ENCODE measurements at places on chromosomes 1 and 21.

GRCh38 chr1:177423090-177423489 is 252.3 kb downstream of the BRINP2 start:
- H3K4me3 ChIP-seq = no peak overlapping the region
- H3K27me3 ChIP-seq = no peaks in the 10 kb centered on the region
- no peak overlapping the region for H3K27ac ChIP-seq
- no peaks in the 10 kb centered on the region for H3K36me3 ChIP-seq
- no peak for DNase-seq

DNA sequence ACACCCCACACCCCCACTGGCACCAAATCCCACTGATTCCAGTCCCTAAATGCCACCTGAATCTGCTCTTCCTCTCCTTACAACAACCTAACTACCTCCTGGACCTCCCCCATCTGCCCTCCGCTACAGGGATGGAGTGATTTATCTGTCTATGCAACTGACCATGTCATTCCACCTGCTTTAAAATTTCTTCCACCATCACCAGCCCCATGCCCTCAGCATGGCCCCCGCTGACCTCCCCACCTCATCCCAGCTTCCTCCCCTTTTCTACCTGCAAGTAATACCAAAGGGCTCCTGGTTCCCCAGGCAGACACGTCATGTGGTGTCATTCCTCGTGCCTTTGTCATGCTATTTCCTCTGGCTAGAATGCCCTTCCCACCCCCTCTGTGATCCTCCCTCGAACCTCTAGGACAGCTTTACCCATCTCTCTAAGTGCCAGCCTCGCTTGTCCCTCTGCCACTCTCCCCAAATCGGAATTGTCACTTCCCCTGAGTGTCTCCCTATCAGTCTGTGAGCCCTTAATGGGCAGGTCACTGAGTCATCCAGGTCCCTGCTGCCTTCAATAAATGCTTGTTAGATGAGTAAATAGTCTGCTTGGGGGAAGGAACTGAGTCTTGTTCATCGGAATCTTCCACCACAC is 3.7 kb downstream of the GJB4 start:
- H3K27me3 ChIP-seq = peaks cover 48% of the 10 kb centered on the region
- no peak overlapping the region for H3K4me3 ChIP-seq
- DNase-seq = no peak

GRCh38 chr1:67659229-67659628 is 25.8 kb upstream of the GADD45A start:
- H3K27ac ChIP-seq = no peak overlapping the region
- DNase-seq = no peak
- H3K4me3 ChIP-seq = no peak overlapping the region
- no peaks in the 10 kb centered on the region for H3K27me3 ChIP-seq

- H3K4me3 ChIP-seq = no peak overlapping the region
- DNase-seq = no peak
- peaks cover 27% of the 10 kb centered on the region for H3K27me3 ChIP-seq
- H3K4me1 ChIP-seq = no peaks in the 10 kb centered on the region
Measured at GRCh38 chr1:160149233-160149632, 2.2 kb upstream of the ATP1A4 start.

- no peak for DNase-seq
- no peak overlapping the region for H3K27ac ChIP-seq
- H3K4me3 ChIP-seq = no peak overlapping the region
- H3K4me1 ChIP-seq = peaks cover 34% of the 10 kb centered on the region
- no peaks in the 10 kb centered on the region for H3K36me3 ChIP-seq
- H3K27me3 ChIP-seq = peaks cover 19% of the 10 kb centered on the region
Measured at GRCh38 chr1:224539971-224540370, 76.1 kb upstream of the CNIH3 start.

DNA sequence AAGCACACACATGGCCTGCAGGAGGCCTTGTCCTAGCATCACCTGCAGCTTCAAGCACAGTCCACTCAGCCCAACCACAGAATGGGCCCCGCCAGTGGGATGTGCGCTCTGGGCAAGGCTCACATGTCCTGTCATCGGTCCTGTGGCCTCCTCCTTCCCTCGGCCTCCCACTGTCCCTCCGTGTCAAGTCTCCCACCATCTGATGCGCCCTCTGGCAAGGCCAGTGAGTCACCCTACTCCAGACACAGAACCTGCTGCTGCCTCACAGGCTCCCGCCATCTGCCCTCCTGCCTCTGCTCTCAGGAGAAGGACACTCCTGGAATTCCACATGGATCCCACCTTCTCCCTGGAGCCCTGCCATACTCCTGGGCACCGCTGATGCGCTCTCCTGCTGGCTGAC is 14.2 kb downstream of the KCNAB2 start:
- no peaks in the 10 kb centered on the region for H3K36me3 ChIP-seq
- H3K4me1 ChIP-seq = peaks cover 5% of the 10 kb centered on the region
- H3K27ac ChIP-seq = no peak overlapping the region

- no peaks in the 10 kb centered on the region for H3K4me1 ChIP-seq
- H3K27me3 ChIP-seq = no peaks in the 10 kb centered on the region
- H3K27ac ChIP-seq = no peak overlapping the region
- peak; percentile 68 for DNase-seq
- H3K4me3 ChIP-seq = no peak overlapping the region
Measured at GRCh38 chr1:222634180-222635013, 16.5 kb downstream of the MIA3 start.

- no peaks in the 10 kb centered on the region for H3K27me3 ChIP-seq
- H3K36me3 ChIP-seq = no peaks in the 10 kb centered on the region
- no peak for DNase-seq
- H3K4me3 ChIP-seq = no peak overlapping the region
- no peaks in the 10 kb centered on the region for H3K4me1 ChIP-seq
- no peak overlapping the region for H3K27ac ChIP-seq
Measured at GRCh38 chr1:192609110-192610079, 26.6 kb upstream of the RGS13 start.

Measured in K562 (cell line).